ENCODE measurements at places on chromosomes 7 and 10.

GRCh38 chr10:114611617-114612016 is 46.5 kb downstream of the ABLIM1 start:
- no peak for DNase-seq

DNA sequence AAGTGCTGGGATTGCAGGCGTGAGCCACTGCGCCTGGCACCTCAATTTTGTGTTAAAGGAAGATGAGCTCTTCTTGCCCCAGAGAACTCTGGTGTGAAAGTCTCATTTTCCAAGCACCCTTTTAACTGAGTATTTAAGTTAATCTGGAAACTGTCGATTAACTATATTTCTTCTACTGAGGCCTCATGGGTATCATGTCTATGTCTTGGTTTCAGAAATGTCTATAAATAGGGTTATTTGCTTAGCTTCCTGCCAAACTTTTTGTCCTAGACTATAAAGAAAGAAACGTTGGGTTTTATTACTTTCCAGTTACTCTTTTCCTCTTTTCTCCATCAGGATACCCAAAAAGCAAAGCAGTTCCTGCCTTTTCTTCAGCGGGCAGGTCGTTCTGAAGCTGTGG is 102.4 kb downstream of the LRRC4 start:
- DNase-seq: no peak

- DNase-seq: no peak
Measured at GRCh38 chr7:17586711-17587110, 288.3 kb downstream of the AHR start.

GRCh38 chr7:17131983-17132655 is 166.3 kb upstream of the AHR start:
- DNase-seq: no peak

GRCh38 chr7:44673771-44674170 is 67.3 kb downstream of the OGDH start:
- no peak for DNase-seq

GRCh38 chr7:94392393-94392786 is 2.3 kb upstream of the COL1A2 start:
- no peak for DNase-seq

DNA sequence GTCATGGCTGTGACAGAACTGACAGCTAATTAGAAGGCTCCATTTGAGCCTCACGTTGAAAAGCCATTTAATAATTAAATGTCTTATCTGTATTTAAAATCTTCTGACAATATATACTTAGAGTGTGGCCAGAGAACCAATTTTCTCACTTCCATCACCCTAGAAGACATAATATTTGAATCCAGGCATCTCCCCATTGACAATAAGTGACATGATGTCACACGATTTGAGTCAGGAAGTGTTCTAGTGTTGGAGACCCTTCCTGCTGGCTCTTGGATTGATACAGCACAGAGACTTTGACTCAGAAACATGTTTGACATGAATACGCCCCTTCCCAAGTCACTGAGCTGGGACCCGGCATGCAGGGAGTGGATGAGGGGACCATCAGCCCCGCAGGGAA is 85.9 kb downstream of the SLIT1 start:
- no peak for DNase-seq
